Muscle of leg (tissue), 16 donors: ENCODE measurements at places on chromosomes 16 and 17. TPM values are rescaled to one million over a fixed set of nuclear protein-coding genes. Genes with fewer than 3 reads are reported as not detected.

Gene NQO1
- polyA plus RNA-seq: 12.1 TPM

Gene RND2
- 1.0 TPM for polyA plus RNA-seq

Gene PTGES3L
- polyA plus RNA-seq: 70.1 TPM

Gene DHRS7C
- polyA plus RNA-seq: 89.8 TPM

Gene PLA2G15
- 27.4 TPM for polyA plus RNA-seq

Gene TMEM235
- polyA plus RNA-seq: not detected

Gene TBX2
- polyA plus RNA-seq: 12.3 TPM

GRCh38 chr17:33204156-33204555 lies 88.9 kb downstream of the ASIC2 start:
- no peak for DNase-seq

DNA sequence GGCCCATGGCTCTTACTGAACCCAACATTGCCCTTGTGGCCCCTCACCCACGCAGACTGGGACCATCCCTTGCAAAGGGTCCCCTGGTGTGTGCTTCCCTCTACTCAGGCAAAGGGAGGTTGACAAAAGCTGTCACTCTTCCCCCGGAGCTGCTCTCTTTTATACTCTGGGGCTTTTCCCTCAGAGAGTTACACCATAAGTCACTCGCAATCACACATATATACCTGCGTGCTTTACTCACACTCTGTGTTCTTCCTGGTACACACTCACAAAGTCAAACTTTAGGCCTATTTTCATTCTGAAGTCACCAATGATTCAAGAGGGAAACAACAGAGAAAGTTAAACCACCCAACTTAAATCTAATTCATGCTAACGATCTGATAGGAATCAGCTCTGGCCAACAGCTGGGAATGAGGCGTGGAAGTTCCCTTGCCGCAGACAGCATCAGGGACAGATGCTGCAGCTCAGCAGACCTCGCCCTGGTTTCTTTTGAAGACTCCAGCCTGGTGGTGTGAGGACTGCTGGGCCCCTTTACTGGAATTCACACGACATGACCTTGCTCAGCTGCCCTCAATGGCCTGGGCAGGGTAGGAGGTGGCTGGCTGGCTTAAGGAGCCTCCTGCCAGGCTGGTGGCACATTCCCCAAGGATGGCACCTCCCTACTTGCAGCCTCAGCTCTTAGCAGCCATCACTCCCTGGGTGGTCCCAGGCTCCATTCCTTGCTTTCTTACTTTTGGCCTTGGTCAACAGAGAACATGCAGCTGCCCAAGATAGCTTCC lies 27.3 kb downstream of the HIC1 start:
- DNase-seq: peak; percentile 48

DNA sequence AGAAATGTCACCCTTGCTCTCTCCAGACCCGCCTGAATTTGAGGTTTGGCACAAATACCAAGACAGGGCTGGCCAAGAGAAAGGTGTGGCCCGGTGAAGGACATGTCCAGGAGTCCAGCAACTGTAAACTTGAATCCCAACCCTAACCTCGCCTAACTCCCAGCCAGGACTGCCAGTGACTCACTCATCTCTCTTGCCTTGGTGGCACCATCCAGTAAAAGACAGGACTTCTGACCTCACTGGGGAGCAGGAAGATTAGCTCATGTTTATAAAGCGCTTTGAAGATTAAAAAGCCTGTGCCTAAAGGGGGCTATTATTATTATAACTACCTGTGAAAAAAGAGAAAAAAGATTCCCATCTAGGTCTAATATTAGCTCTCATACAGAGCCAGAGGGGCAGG lies 335.3 kb downstream of the SOX9 start:
- no peak for DNase-seq

DNA sequence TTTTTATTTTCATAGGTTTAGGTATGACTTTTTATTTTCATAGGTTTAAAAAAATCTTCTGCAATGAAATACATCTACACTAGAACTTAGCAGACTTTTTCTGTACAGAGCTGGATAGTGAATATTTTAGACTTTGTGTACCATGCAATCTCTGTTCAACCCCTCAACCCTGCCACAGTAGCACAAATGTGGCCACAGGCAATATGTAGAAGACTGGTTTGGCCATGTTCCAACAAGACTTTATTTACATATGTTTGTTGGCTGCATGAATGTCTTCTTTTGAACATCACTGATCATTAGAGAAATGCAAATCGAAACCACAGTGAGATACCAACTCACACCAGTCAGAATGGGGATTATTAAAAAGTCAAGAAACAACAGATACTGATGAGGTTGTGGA lies 229.2 kb downstream of the SHISA9 start:
- no peak for DNase-seq

DNA sequence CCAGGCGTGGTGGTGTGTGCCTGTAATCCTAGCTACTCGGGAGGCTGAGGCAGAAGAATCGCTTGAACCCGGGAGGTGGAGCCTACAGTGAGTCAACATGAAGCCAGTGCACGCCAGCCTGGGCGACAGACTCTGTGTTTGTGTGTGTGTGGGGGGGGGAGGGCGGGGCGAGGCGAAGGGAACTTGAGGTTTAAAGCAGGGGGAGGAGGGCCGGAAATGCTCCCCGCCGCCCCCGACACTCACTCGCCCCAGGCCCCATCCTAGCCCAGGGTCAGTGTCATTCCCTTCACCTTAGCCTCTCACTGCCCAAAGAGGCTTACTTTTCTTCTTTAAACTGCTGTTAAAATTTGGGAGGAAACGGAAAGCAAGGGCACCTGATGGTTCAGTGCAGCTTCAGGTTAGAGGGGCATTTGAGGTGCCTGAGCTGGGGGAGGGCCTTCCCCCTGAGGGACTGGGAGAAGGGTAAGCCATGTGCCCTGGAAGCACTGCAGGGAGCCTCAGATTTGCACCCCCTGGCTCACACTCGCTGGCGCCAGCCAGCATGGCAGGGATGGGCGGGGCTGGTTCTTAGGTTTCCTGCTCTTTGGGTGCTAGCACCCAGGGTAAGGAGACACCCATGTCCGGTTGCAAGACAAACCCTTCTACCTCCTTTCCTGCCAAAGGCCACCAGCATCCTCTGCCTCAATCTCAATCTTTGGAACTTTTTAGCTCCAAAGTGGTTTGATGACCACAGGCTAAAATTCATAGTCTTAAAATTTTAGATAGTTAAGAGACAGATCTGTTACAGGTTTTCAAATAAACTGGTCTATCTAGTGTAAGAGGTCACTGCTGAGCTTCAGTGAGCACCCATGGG lies 2.2 kb upstream of the LIMD2 start:
- no peak for DNase-seq

DNA sequence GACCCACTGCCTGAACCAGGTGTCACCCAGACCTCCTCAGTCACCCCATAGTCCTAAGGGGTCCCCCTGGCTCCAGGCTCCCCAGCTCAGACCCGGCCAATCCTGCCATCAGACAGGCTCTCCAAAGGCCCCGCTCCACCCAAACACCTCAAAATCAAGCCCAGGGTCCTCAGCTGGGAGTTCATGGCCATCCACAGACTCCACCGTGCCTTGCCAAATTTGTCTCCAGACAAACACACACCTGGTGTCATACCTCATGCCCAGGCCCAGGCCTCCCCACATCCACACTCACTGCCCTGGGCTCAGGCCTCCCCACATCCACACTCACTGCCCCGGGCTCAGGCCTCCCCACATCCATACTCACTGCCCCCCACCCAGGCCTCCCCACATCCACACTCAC lies 12.5 kb downstream of the RPH3AL start:
- no peak for DNase-seq

DNA sequence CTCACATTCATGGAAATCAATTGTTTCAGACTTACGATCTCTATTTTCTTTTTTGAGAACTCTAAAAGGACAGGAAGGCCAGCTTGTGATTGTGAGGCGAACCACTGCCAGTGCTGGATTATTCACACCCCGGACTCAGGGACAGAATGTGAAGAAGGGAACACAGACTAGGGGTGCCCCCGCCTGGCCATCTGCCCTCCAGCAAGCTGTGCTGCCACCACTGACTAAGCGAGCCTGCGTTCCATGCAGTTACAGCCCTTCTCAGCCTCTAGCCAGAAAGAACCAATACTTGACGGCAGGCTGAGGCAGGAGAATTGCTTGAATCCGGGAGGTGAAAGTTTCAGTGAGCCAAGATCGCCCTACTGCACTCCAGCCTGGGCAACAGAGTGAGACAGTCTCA lies 2.8 kb downstream of the HAGH start:
- peak; percentile 33 for DNase-seq

GRCh38 chr16:87410530-87410929 lies 18.4 kb downstream of the MAP1LC3B start:
- no peak for DNase-seq

DNA sequence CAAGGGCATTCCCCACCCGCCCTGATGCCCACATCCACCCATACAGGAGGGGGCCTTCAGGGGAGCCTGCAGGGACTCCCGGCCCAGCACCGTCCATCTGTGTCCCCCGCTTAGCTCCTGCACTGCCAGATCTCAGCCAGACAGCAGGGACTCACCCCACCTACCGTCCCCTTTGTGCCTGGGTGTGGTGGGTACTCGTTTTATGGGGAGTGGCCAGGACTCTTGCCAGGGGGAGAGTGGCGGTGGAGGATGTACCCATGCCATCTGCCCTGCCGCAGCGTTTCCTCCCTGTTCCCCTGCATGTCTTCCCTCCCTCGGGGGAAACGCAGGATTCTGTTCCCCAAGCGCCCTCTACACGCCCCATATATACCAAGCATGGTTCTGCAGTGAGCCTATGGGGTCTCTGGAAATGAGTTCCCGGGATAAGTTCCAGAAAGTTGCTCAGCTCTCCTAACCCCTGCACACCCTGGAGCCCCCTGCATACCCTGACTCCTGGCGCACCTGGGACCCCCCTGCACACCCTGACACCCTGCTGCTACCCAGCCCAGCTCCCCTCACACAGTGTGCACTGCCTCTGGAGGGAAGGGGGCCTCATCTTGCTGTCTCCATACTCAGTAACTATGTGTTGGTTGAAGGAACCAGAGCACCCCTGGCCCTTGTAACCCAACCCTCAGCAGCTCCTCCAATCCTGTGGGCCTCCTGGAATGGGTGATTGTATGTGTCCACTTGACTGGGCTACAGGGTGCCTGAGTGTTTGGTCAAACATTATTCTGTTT lies 4.2 kb upstream of the MAFG start:
- DNase-seq: no peak

- DNase-seq: no peak
Observed at GRCh38 chr17:80770881-80771611, 220.6 kb upstream of the CHMP6 start.

DNA sequence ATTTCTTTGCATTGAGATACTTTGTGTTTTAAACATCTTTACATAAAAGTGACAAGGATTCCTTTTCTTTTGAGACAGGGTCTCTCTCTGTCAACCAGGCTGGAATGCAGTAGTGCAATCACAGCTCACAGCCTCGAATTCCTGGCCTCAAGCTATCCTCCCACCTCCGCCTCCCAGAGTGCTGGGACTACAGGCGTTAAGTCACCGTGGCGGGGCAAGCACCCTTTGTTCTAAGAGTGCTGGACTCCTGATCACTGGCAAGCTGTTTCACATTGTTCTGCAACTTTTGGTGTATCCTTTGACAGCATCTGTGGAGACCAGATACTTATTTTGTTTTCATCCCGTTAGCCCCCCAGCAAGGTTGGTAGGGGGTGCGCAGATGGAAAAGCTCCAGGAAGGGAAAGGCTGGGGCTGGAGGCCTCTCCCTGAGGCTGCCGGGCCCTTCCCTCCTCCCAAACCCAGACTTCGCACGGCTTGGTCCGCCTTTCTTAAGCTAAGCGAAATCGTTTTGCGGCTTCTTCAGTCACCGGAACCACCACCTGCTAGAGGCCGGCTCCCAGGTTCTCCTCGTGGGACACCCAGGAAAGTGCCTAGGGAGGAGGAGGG lies 1.1 kb downstream of the ST6GALNAC2 start:
- DNase-seq: no peak

DNA sequence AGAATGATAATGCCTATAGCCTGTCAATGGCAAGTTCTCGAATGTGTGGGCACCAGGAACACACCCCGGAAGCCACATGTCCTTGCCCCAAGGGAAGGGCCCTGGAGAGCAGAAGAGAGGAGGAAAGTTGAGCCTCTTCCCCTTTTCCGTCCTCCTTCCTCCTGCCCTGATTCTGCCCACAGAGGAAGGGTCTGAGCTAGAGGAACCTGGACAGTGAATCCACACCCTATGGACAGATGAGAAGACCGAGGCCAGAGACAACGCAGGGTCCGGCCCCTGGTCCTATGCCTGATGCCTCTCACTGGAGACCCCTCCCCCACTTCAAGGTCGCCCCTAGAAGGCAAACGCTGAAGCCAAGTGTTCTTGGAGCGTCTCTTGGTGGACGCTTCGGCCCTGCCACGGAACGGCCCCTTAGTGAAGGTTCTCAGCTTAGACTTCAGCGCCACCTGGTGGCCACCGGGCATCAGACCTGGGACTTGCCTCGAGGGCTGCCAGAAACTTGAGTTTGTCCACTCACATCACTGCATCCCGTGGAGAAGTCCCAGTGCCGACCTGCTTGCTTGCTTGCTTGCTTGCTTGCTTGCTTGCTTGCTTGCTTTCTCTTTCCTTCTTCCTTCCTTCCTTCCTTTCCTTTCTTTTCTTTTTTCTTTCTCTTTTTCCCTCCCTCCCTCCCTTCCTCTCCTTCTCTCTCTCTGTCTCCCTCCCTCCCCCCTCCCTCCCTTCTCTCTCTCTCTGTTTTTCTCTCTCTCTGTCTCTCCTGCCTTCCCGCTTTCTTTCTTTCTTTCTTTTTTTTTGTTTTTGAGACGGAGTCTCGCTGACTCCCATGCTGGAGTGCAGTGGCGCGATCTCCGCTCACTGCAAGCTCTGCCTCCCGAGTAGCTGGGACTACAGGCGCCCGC lies 20.6 kb upstream of the SPNS3 start:
- DNase-seq: peak; percentile 95

GRCh38 chr16:4115949-4116318 lies 308 bp downstream of the ADCY9 start:
- no peak for DNase-seq

GRCh38 chr16:64180136-64180900 lies 941.5 kb downstream of the CDH11 start:
- no peak for DNase-seq

DNA sequence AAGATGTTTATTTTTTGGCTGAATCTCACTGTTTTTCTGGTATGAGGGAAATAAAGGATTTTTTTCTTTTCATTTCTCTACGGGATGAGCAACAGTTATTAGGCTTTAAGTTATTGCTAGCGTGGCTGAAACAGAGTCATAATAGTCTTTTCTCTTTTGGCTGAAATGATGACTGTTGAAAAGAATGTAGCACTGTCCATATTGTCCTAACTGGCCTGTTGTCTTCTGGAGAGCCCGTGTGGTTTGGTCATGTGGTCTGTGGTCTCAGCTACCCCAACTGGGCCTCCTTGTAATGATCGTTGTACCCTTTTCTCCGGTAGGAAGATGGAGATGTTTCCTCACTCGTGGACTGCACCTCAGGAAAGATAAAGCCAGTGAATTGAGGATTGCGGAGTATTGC lies 36.6 kb downstream of the EPN2 start:
- no peak for DNase-seq

GRCh38 chr16:86026171-86026910 lies 127.4 kb downstream of the IRF8 start:
- no peak for DNase-seq
